ENCODE measurements at places on chromosomes 1 and 21. TPM values are rescaled to one million over a fixed set of nuclear protein-coding genes. Genes with fewer than 3 reads are reported as not detected.

DNA sequence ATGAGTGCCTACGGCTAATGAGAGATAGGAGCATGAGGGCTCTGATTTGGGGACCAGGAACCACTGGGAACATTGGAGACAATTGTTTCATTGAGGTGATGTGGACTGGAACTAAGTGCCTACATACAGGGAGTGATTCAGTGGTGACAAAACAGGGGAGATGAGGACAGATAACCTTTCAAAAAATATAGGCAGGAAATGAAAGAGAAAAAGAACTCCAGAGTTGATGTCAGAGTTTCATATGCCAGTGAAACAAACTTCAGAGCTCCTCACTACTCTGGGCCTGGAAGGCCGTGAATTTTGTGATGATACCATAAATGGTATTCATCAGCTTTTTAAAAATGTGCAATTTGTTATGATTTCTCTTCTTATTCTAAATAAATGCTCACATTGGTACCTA, 39.3 kb downstream of the FASLG start:
- no peak for DNase-seq

Gene COPA
- total RNA-seq, result 92.2 TPM

GRCh38 chr1:12015001-12015491, 4.3 kb upstream of the MIIP start:
- DNase-seq, result no peak

Gene EPHX1
- 118 TPM for total RNA-seq

DNA sequence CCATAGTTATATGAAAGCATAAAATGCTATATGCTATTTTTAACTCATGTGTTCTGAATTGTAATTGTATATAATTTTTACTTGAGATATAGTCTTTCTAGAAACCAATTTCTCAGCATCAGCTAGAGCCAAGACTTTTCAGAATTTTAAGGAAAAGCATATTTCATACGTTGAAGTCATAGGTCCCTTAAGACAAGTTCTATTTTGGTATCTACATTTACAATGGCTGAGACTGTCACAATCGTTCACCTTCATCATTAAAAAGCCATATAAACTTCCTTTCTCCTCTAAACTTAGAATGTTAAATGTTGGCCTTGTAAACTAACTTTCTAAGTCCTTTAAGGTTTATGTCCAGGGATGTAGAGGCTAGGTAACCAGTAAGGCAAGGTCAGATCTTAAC, 104.1 kb downstream of the LRRC40 start:
- no peak for DNase-seq

GRCh38 chr1:51288578-51288977, 41.8 kb downstream of the TTC39A start:
- DNase-seq, result no peak

DNA sequence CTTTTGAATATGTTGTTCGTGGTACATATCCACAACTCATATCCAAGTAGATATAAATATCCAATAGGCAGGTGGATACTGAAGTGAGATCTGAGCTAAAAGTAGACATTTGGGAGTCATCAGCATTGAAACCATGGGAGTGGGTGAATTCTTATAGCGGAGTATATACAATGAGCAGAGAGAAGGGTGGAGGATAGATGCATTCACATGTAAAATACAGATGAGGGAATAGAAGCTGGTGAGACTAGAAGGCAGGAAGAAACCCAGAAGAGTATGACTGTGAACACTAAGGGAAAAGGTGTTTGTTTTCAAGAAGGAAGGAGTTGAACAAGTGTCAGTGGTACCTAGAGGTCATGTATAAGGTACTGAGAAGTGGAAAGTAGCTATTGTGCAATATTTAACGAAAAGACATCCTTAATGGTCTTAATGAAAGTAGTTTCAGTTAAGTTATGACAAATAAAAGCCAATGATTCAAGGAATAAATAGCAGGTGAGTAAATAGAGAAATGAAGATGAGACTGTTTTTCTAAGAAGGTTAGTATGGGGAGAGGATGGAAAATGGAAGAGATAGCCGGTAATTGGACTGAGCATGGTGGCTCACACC, 181.6 kb upstream of the CACYBP start:
- no peak for DNase-seq

DNA sequence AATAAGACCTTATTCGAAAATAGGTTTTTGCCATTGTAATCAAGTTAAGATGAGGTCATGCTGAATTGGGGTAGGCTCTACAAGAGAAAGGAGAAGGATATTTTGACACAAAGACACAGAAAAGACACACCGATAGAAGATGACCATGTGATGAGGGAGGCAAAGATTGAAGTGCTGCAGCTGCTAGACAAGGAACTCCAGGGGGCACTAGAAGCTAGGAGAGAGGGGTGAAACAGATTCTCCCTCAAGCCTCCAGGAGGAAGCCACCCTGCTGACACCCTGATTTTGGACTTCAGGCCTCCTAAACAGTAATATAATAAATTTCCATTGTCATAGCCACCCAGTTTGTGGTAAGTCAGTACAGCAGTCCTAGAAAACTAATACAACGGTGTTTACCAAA, 506.8 kb upstream of the CAMK1G start:
- no peak for DNase-seq

Gene OR2L13
- total RNA-seq, result not detected

Gene ZBTB17
- total RNA-seq, result 58.1 TPM

GRCh38 chr1:230085178-230085515, 18.1 kb downstream of the GALNT2 start:
- DNase-seq, result no peak

Gene HAO2
- total RNA-seq, result not detected

GRCh38 chr1:116986421-116987255, 14.9 kb upstream of the CD101 start:
- DNase-seq, result no peak

Gene PM20D1
- not detected for total RNA-seq

DNA sequence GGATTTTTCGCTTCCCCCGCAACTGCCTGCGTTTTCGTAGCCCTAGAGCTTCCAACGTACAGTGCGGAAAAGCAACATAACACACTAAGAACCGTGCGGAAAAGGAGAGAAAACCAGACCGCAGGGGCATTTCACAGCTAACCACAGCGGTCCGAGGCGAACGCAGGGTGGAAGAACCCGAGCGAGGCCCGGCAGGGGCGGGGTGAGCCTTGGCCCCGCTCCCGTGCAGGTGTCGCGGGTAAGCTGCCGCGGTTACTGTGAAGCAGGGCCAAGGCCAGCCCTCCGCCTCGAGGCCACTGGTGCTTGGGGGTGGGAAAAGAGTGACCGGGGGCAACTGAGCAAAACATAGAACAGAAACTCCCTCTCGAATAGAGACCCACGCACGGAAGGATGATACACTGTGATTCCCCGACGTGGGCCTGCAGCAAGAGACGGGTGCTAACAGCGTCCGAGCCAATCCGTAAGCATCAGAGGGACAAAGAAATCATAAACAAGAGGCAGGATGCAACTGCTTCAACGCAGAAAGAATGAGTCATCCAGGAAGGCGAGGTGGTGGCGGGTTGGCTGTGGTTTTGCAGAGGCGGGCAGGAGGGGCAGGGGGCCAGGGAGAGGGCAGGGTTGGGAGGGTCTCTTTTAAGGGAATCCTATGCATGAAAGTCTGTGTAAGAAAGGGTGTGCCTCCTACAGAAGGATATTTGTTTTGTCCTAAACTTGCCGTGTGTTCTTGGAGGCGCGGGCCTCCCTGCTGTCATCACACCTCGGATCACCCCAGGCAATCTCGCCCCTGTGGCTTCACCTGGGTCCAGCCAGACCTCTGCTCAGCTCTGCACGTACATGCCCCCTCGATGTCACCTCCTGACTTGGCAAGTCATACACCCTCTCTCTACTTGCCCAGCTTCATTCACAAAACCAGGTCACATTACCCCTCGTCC, 7.3 kb downstream of the GNG4 start:
- DNase-seq, result no peak

DNA sequence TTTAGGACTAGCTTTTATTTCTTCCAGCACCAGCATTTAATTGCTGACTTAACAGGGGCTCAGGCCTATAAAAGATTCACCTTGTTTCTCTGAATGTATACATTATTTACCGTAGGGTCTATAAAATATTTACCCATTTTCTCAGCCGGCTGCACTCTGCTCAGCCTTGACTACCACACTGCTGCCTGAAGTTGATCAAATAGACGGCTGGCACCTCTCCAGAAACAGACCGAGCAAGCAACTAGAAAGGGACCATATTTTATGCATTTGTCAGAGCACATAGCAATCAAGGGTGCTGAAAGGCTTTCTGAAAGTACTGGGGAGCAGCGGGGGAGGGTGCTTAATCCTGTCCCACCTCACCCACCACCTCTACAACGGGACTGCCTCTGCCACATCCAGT, 64.7 kb upstream of the FGGY start:
- no peak for DNase-seq

Gene KIAA1614
- total RNA-seq, result 14.9 TPM

DNA sequence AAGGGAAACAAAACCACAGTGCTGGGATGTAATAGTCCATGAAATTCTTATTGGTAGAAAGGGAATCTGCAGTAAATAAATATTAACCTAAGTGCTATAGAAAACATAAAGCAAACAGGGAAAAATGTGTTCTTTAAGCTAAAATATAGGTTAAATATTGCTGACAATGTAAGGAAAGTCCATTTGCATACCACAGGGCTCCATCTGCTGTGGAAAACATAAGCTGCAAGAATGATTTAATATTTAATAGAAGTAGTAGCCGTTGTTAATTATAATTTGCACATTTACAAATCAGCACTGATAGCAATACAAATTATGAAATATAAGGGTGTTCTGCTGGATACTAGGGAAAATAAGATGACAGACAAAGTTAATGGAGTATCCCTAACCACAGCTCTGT, 444.9 kb upstream of the PKN2 start:
- DNase-seq, result no peak

DNA sequence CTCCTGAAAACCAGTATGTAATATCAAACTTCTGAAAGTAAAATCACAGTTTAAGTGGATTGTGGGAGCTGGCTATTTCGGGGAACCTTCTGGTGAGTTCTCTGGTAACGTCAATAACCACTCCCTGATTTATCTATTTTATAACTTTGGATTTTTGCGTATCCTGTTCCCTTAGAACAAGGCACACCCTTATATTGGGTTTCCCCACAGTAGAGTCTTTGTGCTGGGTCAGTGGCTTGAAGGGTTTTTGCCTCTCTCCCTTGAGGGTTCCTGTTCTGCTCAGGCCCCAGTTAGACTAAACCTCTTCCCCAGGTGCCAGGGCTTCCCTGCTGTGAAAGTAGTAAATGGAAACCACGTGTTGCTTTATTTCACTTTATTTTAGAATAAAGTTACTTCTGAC, 21.3 kb downstream of the CCN1 start:
- DNase-seq, result no peak

- no peak for DNase-seq
Measured at GRCh38 chr1:23438545-23438944, 14.0 kb upstream of the TCEA3 start.

DNA sequence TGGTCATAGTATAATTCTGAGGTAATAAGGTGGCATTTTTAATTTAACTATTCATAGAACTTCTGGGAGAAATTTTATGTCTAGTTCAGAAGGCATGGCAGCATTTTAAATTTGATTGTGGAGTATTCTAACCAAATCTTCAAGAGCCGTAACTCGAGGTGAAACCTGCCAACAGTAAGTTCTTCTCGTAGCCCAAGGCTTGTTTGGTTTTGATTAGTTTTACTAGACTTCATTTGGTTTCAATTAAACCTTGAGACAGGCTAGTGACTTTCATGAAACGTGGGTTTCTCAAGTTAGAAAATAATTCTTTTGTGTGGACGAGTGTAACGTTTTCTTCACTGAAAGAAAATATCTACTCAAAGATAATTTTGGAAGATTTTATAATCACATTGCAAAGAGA, 395.5 kb downstream of the USP25 start:
- DNase-seq, result no peak

GRCh38 chr21:15638856-15639549, 90.8 kb upstream of the USP25 start:
- DNase-seq, result no peak

DNA sequence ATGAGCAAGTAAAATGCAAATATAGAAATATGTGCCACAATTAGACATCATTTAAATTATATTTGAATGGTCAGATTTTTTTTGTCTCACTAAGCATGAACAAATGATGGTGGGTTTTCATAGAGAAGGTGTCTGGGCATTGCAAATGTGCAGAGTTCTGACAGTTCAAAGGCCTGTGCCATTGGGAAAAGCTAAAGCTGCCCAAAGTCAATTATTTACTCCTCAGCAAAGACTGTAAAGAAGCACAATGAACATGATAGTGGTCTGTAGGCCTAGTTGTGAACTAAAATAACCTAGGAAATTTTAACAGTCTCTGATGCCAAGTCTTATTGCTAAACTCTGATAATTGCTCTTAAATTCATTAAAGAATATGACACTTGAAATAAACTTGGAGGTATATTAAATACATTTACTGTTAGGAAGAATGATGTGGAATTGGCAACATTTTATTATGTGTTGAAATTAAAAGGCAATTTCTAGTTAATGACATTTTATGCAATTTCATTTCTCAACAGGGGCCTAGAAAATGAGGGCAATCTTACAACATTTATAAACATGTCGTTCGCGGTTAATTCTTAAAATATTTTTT, 874.3 kb upstream of the ADAMTS5 start:
- no peak for DNase-seq

Gene WDR64
- total RNA-seq, result not detected

Gene LCE1B
- total RNA-seq, result not detected

Gene GRIK1
- 2.5 TPM for total RNA-seq

Gene NCF2
- 9.6 TPM for total RNA-seq

- no peak for DNase-seq
Measured at GRCh38 chr1:18949686-18950400, 6.6 kb downstream of the IFFO2 start.

- DNase-seq, result no peak
Measured at GRCh38 chr1:184959626-184960025, 14.7 kb downstream of the NIBAN1 start.

DNA sequence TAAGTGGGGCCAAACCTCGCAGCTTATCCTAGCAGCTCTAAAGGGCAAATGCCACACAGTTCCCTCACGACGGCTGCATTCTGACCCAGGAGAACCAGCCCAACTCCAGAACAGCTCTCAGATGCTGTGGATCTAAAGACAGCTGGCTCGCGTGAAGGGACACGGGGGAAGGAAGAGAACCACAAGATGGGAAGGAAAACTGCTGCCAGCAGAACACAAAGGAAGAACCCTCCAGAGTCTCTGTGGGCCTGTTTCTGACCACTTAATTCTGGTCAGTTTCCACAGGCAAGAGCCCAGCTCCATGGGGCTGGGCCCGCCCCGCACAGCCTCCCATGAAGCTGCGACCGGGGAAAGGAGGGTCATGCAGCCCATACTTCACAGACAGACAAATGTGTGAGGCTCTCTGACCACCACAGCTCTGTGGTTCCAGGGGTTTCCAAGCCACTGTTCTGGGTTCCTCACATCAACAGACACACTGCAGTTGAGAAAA, 61.1 kb downstream of the SLC45A1 start:
- no peak for DNase-seq

Gene MIXL1
- not detected for total RNA-seq

Gene BACE2
- 77.9 TPM for total RNA-seq

- no peak for DNase-seq
Measured at GRCh38 chr1:29197590-29197924, 15.9 kb upstream of the SRSF4 start.

- no peak for DNase-seq
Measured at GRCh38 chr1:78156805-78157521, 111.2 kb downstream of the GIPC2 start.

DNA sequence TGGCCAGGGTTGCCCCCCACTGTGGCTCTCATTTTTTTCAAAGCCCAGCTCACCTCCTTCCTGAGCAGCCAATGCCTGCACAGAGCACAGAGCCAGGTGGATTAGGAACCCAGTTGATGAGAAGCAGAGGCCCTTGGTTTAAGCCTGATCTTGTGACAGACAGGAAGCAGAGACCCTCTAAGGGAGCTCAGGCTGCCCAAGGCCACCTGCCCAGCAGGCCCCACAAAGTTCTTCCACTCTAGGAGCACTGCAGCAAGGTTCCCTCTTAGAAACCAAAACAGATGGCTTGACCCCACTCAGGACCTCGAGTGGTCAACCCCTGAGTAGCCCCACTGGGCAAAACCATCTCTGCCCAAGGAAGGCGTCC, 25.5 kb upstream of the PRSS38 start:
- no peak for DNase-seq

All from tibial nerve (tissue), 4 donors.